CD4-positive, alpha-beta T cell treated with Interleukin-4 for 1 hour (primary cell): ENCODE measurements at places on chromosomes 6 and 20.

- no peak for DNase-seq
Observed at GRCh38 chr6:36217188-36217587, 20.6 kb downstream of the BRPF3 start.

DNA sequence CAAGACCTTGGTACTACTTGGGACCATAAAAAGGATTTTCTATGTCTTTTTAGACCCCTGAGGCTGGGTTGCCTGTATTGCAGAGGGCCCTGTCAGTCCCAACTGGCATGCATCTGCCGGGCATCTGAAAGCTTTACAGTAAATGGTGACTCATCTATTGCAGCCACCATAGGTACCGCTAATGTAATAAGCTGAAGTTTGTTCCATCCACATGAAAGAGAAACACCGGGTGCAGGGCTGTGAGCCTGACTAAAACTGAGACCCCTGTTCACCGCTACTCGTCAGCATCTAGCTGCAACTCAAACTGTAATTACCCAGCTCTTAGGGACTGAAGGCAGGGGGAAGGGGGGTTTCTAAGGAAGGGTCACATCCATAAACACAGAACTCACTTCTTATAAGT lies 49.5 kb downstream of the TRERF1 start:
- peak; percentile 39 for DNase-seq

GRCh38 chr6:168097621-168098430 lies 18.8 kb upstream of the FRMD1 start:
- DNase-seq: no peak

DNA sequence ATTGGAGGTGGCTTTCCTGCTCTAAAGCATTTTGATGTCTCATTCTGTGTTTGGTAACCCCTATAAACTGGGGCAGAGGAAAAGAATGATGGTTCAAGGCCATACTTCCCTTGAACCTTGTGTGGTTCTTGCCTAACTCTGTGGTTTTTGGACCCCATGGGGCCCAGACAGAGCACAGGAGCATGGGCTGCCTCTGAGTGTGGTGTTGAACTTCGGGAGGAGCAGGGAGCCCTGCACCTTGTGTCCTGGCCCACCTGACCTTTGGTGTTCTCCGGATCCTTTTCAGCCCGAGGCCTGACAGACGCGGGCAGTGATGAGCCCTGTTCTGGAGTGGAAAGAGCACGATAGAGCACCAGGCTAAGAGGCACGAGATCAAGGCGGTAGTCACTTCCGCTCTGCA lies 18.8 kb downstream of the TMEM74B start:
- no peak for DNase-seq

DNA sequence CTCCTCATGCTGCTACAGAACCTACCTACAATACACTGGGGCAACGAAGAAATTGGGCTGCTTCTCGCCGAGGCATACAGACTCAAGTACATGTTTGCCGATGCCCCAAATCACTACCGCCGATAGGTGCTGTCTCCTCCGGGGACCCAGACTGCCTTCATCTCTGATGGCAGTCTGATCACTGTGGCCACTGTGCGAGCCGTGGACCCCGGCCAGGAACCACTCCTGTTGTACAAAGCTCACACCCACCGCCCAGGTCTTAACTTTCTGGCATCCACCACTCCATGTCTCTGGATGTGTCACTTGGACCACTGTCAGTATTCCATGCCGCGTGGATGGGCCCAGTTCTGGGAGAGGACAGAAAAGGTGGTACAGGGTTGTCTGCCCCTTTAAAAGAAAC lies 22.7 kb upstream of the RNF8 start:
- no peak for DNase-seq

DNA sequence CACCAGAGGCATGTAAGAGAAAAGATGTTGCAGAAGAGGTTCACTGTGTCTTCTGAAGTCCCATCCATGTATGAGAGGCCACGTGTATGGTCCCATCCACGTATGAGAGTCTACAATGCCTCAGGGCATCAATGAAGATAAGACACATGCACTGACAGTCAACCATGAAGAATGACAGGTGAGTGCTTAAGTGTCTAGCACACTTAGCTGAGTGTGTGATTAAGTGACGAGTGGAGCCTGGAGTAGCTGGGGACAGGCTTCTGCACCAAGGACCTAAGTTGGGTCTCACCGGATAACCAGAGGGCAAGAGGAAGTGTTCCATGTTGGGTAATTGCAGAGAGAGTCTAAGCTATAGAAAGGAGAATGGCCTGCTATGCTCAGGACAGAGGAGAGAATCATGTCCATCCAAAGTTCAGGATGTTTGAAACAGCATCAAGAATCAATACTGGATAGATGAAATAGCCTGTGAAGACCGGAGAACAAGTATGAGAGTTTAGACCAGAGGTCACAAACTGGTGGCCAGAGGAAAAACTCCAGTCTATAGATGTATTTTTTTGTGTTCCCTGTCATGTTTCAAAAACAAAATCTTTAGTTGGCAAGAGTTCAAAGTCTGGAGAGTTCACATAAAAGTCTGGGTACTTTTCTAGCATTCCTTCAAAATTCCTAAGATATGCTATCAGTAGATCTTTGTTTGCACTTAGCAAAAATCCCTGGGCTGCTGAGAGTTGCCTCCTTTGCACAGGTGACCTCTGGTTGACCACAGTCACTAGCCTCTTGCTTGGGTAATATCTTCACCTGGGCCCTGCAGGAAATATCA lies 165.8 kb downstream of the KIF16B start:
- DNase-seq: no peak

GRCh38 chr6:39865011-39865888 lies 69.0 kb downstream of the MOCS1 start:
- DNase-seq: peak; percentile 20

DNA sequence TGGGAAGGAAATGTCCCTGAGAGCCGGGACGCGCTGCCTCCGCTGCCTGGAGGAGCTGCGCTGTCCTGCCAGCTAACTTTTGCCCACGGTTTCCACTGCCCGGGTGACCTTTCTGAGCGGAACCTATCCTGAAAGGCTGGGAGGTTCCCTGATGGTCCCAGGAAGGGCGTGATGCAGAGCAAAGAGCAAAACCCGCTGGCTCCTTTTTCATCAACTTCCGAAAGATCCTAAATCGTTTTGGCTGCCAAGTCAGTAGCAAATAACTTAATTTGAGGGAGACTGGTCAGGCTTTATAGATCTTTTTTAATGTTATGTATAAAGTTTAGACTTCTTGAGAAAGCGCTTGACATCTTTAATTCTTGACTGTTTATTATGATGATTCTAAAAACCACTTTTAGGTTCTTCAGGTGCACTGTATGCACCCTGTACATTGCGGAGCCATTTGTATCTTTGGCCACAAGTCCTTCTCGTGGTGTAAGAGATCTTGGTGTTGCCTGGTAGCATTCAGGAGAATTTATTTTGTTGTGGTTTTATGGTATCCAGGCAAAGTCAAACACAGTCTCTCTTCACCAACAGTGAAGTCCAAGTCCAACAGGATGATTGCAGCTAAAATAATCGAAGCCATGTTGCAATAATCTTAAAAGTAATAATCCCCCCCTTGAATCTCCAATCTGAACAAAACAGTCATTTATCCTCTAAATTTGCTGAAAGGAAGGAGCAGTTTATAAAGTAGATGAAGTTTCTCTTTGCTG lies at the start of gene SYNE1:
TSS of gene SYNE1 (minus strand) at position 67 of the 752 bp plus-strand sequence. CDS start 9,031 bp downstream, outside the sequence.
- DNase-seq: no peak

- peak; percentile 77 for DNase-seq
Observed at GRCh38 chr6:43667245-43668150, 20.1 kb downstream of the MRPS18A start.

GRCh38 chr6:100171533-100172321 lies 177.7 kb upstream of the MCHR2 start:
- no peak for DNase-seq

DNA sequence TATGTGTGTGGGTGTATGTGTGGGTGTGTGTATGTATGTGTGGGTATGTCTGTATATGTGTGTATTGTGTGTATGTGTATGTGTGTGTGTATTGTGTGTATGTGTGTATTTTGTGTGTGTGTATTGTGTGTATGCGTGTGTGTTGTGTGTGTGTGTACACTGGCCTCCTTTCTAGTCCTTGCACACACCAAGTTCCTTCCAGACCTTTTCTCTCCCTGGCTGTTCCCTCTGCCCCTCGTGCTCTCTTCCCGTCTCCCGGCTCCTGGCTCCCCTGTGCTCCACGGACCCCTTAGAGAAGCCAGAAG lies 11.4 kb downstream of the VSTM2L start:
- no peak for DNase-seq

- DNase-seq: no peak
Observed at GRCh38 chr20:3461911-3462677, 8.7 kb upstream of the ATRN start.

DNA sequence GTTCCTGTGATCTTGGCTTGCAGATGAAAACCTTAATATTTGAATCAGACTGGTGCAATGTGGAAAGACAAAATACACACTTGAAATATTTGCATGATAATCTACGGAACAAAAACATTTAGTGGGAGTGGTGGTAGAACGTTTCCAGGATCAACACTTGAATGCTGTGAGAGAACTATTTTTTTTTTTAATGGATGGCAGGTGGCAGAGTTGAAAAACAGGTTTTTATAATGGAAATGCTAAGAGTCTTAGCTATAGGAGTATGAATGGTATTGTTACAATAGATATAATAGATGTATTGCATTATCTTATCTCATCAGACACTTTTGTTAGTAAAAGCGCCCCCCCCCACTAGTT lies 49.2 kb downstream of the CDKAL1 start:
- no peak for DNase-seq

DNA sequence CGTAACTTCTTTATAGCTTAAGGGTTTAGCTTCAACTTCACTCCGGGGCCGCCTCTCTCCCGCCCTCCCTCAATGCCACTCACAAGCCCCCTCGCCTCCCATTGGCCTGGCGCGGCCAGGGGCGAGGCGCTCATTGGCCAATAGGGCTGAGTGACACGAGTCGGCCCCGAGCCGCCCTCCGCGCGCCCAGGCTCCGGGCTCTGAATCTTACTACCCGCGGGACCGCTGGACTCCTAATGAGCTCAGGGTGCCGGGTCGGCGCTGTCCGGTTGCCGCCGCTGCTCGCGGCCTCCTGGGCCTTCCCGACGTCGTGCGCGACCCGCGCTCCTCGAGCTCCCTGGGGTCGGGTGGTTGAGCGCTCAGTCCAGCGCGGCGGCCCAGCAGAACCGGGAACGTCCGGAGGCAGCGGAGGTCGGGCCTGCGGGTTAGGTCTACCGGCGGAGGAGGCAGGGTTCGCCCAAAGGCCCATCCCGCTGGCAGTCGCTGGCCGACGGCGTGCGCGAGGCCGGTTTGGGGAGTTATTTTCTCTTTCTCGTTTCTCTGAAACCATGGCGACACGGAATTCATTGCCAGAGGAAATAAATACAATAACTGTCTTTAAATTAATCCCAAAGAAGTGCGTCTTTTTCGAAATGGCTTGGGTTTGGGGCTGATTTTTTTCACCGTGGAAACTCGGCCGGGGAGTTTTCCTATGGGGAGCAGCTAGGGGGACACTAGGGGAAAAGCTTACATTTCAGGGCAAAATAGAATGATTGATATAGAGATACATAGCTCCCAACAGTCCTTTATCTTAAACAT lies at the start of gene SIM1:
TSS of gene SIM1 (minus strand) at position 19 of the 798 bp plus-strand sequence. CDS start 1,453 bp downstream, outside the sequence.
- no peak for DNase-seq

- no peak for DNase-seq
Observed at GRCh38 chr20:12255461-12255970, 337.8 kb downstream of the BTBD3 start.

GRCh38 chr6:150182460-150183078 lies 39.7 kb downstream of the PPP1R14C start:
- DNase-seq: no peak

DNA sequence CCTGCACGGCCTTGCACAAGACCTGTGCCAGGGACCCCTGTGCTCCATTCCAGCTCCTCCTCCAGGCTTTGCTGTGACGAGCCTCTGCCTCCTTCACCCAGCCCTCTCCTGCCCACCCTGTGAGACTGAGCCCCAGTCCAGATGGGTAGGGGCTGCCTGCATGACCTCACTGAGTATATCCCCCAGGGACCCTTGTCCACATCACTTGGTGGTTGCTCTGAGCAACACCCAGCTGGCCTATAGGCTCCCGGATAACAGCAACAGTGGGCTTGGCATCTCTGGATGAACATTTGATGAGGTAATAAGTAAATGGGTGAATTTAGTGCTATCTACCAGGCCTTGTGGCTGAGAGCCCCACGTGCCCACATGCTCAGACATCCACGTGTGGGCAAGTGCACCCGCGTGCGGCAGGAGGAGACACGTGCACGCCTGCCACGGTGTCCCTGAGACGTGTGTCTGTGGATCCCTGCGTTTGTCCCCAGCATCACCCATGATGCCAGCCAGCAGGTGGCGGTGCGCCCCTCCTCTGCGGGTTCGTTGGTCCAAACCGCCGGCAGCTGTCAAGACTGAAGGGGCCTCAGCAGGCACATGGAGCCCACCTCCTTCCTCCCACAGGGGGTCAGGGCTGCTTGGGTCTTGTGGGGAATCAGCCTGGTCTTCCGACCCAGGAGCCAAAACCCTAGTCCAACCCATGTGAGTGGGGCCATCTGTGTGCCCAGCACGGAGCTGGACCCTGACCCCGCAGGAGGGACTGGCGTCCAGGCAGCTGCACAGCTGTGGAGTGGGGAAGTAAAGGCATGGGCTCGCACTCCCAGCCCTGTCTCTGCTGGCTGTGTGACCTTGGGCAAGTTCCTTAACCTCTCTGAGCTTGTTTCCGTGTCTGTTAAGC lies 45.9 kb downstream of the FGD2 start:
- peak; percentile 92 for DNase-seq
